ENCODE measurements at places on chromosomes 2 and 18.

GRCh38 chr2:160417745-160418397, 75.7 kb downstream of the RBMS1 start:
- DNase-seq, result peak; percentile 74

- DNase-seq, result no peak
These were observed 51.8 kb downstream of the SERTAD2 start for GRCh38 chr2:64601785-64602391.

DNA sequence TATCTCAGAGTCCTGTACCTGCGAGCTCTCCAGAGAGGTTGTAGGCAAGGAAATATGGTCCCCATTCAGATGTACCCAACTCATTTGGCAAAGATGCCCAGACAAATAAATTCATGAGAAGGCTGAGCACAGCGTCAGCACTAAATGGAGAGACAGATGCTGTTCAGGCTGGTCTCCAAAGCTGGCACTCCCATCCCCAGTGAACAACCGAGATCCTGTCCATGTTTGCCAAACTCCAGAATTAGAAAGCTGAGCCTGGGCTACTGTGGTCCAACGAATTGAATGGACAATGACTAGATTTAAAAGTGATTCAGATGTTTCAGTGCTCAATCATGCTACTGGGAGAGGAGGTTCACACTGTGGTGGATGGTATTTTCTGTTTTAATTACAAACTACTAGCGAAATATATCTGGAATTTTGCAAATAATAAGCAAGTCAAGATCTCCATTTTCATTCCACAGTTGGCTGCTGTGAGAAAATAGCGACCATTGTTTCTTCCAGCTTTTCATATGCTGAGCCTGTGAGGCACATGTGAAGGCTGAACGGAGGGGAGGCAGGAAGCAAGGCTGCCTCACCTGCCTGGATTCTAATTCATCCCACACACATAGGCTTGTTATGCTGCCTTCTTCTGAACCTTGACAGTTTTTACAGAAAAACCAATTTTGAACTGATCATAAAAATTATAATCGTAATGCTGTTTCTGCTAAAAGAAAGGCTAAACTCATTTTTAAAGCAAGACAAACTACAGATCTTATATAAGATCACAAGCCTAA, 22.6 kb upstream of the DAPL1 start:
- no peak for DNase-seq

- DNase-seq, result no peak
These were observed 129.8 kb downstream of the MYO3B start for GRCh38 chr2:170307555-170308351.

DNA sequence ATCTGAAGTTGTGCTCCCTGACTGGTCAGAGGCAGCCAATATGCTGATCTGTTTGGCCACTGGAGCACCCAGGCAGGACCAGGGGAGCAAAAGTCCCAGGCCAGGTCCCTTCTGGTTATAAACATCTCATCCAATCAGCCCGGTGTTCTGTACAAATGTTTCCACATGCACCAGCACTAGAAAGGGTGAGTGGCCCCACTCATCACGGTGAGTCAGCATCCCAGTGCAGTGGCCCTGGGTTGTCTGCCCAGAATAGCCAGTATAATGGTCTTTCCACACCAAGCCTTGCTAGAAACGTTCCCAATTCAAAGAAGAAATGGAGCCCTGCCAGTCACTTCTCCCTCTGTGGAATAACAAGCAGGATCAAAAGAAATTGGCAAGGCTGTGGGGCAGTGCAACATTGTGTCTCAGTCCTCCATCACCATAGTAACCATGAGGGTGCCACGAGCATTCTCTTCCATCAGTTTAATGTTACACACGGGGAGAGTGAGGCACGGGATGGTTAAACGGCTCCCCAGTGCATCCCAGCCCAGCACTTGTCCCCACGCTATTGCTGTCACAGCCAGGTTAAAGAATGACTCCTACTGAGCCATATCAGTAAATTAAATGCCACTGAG, 174.9 kb downstream of the SEPTIN10 start:
- no peak for DNase-seq

- DNase-seq, result no peak
These were observed 89.6 kb upstream of the NPAS2 start for GRCh38 chr2:100730290-100730868.

- no peak for DNase-seq
These were observed 38.1 kb upstream of the ACMSD start for GRCh38 chr2:134800341-134800740.

- no peak for DNase-seq
These were observed 164.2 kb downstream of the VWC2L start for GRCh38 chr2:214575030-214575429.

DNA sequence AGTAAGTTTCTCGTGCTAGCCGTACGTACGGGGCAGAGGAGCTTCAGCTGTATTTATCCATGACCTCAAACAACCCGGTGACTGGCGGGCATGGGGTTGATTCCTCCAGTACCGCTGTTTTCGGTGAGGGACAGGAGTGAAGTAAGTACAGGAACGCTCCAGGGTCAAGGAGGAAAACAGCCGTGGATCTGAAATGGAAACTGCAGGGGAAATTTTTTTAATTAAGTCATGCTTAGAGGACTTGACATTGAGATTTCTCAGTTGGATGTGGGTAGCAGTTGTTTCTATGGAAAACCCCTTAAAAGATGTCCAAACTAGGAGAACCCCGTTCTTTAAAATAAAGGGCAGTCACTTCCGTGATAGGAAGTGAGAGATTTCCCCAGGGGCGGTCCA, 1.2 kb downstream of the RAB12 start:
- no peak for DNase-seq

DNA sequence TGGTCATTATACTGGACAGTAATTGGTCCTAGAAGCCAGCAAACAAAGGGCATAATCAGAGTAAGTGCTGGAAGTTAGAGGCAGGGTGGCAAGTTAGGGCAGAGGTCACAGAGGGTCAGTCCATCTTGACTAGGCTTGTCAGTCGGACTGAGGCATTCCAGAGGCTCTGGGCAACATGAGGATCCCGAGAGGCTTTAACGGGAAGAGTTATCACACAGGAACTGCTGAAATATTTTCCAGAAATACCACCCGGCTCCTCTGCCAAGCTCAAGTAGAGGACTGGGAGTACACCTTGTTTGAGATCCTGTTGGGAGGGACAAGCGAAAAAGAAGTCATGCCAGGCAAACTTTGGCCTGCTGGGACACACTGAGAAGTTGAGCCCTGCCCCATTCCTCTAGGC, 13.7 kb downstream of the C2orf81 start:
- DNase-seq, result no peak

DNA sequence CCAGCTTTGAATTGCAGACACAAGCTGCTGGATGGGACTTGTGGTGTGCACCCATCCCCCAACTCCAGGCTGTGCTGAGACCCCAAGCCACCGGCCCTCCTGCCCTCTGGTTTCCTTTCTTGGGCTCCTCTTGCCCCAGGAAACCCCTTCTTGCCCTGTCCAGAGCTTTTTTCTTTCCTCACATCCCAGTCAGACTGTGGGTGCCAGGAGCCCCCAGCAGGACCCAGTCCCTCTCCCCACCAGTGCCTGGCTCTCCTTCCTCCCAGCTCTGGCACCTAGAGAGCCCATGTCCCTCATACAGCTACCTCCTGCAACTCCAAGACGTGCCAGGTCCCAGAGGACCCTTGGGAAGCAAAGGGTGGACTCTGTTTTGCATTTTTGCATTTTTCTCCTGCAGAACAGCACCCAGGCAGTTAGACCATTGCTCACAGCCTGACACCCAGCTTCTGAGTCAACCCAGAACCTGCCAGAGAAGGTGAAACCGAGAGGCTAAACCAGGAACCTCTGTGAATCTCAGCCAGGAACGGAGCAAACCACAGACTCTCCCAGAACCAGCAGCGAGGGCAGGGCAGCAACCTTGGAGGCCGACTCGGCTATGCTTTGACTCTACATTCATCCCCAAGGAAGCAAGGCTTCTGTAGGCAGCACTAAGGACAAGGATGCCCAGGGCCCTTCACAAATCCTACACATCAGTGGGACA, 221.1 kb downstream of the ANAPC1 start:
- DNase-seq, result no peak

- DNase-seq, result no peak
These were observed 14.1 kb downstream of the TLK1 start for GRCh38 chr2:171146633-171147032.

GRCh38 chr18:54109131-54109683, 115.3 kb downstream of the MBD2 start:
- DNase-seq, result no peak

GRCh38 chr2:216984937-216985336, 125.1 kb upstream of the TNP1 start:
- DNase-seq, result no peak

- no peak for DNase-seq
These were observed 249.9 kb downstream of the PLCL1 start for GRCh38 chr2:198054299-198054698.

GRCh38 chr2:45210462-45211195, 201.4 kb upstream of the SIX2 start:
- no peak for DNase-seq

GRCh38 chr2:24046599-24046929, 627 bp downstream of the WDCP start:
- DNase-seq, result no peak

DNA sequence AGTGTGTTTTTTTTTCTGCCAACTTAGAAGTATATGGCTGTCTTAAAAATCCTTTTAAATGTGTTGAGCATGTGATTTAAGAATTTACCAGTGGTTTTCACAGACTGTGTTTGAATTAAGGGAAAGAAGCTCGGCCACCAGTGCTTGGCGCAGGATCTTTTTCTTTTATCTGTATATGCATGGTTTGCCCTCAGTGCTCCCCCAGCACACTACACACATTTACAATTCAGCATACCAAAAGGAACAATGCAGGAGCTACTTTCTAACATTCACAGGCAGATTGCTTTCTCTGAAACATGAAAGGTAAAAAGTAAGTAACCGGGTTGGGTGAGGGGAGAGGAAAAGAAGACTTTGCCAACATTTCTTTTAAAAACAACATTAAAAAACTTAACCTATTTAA, 3.9 kb downstream of the SALL3 start:
- DNase-seq, result no peak

- DNase-seq, result no peak
These were observed 83.7 kb upstream of the B3GNT2 start for GRCh38 chr2:62112179-62112578.

GRCh38 chr2:212863185-212863588, 288.2 kb downstream of the IKZF2 start:
- no peak for DNase-seq

GRCh38 chr2:7094231-7094741, 177.1 kb downstream of the RNF144A start:
- peak; percentile 79 for DNase-seq

DNA sequence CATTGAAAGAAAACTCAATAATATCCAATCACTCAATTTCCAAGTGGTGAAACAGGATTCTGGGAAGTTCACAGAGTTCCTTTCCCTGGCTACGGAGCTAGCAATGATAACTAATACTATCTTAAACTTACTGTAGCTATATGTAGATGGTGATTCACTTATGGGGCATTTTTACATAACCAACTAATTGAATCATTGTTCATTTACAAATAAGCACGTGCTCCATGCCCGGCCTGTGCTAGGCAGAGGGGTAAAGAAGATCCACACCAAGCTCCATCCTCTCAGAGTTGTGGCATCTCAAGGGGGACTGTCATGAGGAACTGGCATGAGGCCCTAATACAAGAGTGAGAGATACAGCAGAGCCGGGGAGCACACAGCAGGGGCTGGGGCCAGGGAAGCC, 176.3 kb downstream of the ANKRD30B start:
- DNase-seq, result no peak

DNA sequence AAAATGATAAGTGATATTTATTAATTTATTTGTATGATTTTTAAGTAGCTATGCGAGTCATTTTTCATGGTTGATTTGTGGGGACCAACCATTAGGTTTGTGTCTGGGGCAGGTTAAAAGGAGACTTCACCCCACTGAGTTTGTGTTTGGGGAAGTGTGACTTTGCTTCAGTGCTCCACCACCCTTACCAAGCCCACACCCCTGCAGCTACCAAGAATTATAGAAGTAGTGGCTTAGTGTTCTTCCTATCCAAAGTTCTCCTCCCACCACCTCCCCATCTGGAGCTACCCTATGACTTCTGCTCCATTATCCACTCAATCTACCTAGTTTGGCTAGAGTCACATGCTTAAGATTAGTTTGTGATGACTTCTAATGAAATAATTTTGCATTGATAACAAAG, 182.1 kb upstream of the ZEB2 start:
- no peak for DNase-seq

GRCh38 chr2:109554758-109555157, 59.0 kb downstream of the SEPTIN10 start:
- DNase-seq, result no peak

DNA sequence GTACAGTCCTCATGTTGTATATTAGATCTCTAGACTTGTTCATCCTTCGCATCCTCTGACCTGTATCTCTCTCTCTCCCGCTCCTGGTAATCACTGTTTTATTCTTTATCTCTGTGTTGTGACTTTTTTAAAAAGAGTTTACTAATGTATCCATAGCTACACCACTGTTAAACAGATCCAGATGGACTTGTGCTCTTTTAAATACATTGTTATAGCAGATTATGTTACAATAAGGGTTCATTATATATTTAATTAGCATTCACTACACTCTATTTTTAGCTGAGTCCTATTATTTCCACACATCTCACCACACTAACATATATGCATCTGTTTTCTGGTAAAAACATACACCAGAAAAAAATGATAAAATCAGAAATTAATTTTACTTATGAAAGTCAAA, 90.5 kb downstream of the RBM43 start:
- DNase-seq, result no peak

- DNase-seq, result no peak
These were observed 249.7 kb upstream of the OSR1 start for GRCh38 chr2:19607931-19608771.

- DNase-seq, result no peak
These were observed 18.9 kb downstream of the ZRANB3 start for GRCh38 chr2:135512099-135512498.

GRCh38 chr2:233209117-233209532, 42.3 kb upstream of the ATG16L1 start:
- no peak for DNase-seq

GRCh38 chr2:226649871-226650660, 149.6 kb downstream of the IRS1 start:
- peak; percentile 100 for DNase-seq

- no peak for DNase-seq
These were observed 165.7 kb downstream of the TWIST2 start for GRCh38 chr2:239013678-239013976.

GRCh38 chr18:78144669-78145068, 834.9 kb upstream of the SALL3 start:
- DNase-seq, result no peak

GRCh38 chr2:84424152-84424551, 34.9 kb downstream of the SUCLG1 start:
- DNase-seq, result no peak

GRCh38 chr2:68282811-68283418, 30.6 kb upstream of the PPP3R1 start:
- DNase-seq, result no peak

- peak; percentile 58 for DNase-seq
These were observed 133.0 kb downstream of the MAP4K4 start for GRCh38 chr2:101830555-101830954.

GRCh38 chr2:133766164-133766832, 198.0 kb upstream of the NCKAP5 start:
- no peak for DNase-seq

GRCh38 chr18:34773961-34774766, 64.1 kb downstream of the DTNA start:
- DNase-seq, result peak; percentile 81

- peak; percentile 40 for DNase-seq
These were observed 631.5 kb downstream of the NYAP2 start for GRCh38 chr2:226030788-226031646.

GRCh38 chr2:29368659-29369040, 253.4 kb downstream of the CLIP4 start:
- no peak for DNase-seq
